Fibroblast of the conjunctiva (primary cell): ENCODE measurements at places on chromosomes 11 and 22.

DNA sequence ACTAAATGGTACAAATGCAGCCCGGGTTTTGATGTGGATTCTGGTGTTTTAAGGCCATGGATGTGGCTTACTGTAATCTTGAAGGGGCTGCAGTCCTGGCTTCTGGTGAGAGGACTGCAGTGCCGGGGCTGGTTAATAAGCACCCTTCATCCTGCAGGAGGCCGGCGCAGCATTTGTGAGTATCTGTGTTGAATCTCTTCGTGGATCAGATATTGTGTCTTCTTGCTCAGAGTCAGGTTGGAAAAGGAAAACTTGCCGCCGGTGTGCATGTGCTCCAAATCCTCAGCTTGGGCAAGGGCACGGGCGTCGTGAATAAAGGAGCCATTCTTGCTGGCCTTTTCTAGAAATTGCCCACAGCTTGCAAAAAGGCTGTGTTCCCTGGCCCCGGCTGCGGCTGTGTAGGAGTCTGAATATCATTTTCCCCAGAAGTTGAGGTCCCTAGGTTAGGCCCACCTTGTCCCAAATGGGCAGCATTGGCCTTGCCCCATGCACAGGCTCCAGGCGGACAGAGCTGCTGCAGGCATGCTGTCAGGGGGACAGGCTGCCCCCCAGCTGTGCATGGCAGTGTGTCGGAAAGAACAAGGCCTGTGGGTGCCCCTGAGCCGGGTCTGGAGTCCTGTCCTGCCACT, 28.9 kb upstream of the PARVB start:
- no peak for DNase-seq

DNA sequence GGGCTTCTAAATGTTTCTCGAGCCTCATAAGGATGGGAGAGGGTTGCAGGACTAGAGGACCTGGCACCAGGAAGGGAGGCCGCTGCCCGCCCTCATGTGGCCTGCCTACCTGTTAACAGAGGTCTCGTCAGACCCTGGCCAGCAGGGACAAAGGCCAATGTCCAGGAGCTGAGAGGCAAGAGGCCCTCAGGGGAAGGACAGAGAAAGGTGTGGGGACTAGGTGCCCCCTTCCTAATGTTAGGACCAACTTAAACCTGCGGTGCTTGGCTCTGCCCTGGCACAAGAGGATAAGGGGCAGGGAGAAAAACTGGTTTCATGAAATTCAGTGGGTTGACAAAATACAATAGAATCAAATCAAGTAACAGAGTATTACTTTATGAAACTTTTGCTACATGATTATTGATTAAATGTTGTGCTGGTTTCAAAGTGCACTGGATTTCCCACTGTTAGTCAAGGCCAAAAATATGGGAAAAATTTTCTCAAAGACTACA, 20.0 kb upstream of the SYT12 start:
- no peak for DNase-seq

GRCh38 chr22:24061124-24061684, 50.1 kb downstream of the CABIN1 start:
- DNase-seq = no peak

DNA sequence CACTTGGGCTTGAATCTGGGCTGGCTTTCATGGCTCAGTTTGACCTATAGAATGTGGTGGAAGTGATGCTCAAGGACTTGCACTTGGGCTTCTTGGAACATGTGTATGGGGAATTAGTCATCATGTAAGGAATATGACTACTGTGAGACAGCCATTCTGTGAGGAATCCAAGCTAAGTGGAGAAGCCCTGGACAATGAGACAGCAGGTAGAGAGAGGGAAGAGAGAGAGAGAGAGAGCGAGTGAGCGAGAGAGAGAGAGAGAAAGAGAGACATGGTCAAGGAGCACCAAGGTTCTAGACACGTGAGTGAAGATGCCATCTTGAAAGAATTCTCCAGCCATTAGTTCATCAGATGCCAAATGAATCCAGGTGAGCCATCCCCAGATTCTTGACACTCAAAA, 261.6 kb upstream of the SORL1-AS1 start:
- no peak for DNase-seq

DNA sequence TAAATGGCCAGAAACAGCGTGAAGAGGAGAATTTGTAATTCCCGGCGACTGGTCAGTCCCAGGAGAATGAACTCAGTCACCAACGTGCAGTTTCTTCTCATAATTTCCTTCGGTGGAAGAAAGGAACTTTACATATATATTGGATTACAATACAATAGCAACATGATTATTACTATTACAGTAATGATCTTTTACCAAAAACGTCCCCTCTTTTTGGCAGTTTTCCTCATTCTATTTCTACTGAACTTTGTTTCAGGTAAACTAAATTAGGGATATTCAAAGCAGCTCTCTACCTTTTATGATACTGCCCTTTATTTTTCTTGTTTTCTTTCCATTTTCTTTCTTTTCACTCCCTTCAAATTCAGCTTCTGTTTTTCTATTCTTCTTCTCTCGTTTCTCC, at the start of gene OR5M8:
TSS of gene OR5M8 (minus strand) at position 101 of the 400 bp plus-strand sequence. CDS start at position 101, 0 bp downstream.
- no peak for DNase-seq

DNA sequence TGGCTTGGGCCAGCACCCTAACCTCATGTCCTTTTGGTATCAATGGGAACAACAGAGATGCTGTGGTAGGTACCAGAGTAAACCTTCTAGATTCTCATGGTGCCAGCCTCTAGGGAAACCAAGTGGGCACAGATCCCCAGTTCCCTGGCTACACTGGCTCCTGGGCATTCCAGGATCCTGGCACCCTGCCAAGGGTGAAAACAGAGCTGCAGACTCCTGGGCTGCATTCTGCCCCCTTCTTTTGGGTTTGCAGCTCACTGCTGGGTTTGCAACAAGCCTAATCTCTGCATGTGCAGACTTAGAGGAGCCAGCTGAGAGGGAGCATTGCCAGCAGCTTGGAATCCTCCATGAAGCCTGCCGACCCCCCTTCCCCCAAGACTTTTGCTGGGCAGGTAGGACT, 30.6 kb downstream of the PRDM11 start:
- no peak for DNase-seq

- DNase-seq = no peak
These were observed 2.1 kb upstream of the MTFP1 start for GRCh38 chr22:30423301-30423958.

DNA sequence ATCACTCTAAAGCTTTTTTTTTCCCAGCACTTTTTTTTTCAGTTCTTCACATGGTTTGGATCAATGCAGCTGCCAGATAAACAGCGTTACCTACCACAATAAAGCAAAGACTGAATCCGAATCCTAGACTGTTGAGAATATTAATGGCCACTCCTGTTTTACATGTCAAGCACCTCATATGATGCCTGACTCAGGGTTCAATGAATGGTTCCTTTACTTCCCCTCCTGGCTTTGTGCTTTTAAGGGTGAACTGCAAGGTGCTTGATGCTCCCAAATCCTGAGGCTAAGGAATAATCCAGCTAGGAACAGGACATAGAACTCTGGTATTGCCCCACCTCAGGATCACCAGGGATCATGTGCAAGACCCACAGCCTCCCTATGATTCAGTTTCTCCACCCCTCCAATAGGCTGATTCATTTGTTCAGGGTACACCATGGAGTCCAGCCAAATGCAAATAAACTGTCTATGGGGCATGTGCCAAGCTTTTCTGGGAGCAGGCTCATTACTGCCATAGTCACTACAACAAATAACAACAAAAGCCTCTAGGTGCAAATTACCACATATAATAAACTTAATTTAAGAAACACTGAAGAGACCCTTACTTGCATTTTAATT, 104.3 kb downstream of the GAB2 start:
- DNase-seq = peak; percentile 80
